Dermis blood vessel endothelial cell (primary cell): ENCODE measurements at places on chromosomes 11 and 22. TPM values are rescaled to one million over a fixed set of nuclear protein-coding genes. Genes with fewer than 3 reads are reported as not detected.

DNA sequence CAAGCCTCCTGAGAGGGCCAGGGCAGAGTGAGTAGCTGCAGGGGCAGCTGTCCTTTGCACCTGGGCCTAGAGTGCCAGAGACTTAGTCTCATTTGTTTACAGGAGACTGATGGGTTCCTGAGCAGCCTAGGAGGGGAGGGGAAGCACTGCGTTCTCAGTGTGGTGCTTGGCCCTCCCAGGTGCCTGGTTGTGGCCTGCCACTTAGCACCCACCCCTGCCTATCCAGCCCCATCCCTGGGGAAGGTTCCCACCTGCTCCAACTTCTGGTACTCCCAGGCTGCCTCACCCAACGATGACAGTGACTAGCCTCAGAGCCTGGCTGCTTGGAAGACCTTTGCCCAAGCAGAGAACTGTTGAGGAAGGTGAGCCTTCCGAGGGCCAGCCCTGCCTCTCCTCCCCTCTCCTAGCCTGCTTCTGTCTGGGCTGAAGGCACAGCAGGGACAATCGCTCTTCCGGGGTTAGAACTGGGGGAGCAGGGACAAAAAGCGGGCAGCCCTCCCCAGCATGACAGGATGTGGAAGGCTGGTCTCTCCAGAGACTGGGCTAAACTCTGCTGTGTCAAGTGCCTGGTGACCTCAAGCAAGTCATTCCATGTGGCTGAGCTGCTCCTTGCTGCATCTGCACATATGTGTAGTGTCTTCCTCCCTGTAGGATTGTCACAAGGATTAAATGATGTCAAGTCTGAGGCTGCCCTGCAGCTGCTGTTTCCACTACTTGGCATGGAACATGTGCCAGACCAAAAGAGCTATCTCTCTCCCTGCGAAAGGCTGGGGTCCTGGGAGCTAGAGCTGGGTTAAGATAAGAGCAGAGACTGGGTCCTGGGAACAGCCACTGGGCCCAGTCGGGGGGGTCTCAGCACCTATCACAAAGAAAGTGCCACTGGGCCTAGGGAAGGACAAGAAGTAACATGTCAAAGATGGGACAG is 9.9 kb downstream of the KCNQ1OT1 start:
- no peak for DNase-seq

GRCh38 chr22:31870890-31871289 is 73.4 kb upstream of the YWHAH start:
- DNase-seq: peak; percentile 93

GRCh38 chr11:67349928-67350465 is 3.3 kb downstream of the POLD4 start:
- no peak for DNase-seq

GRCh38 chr11:47248304-47248663 is 330 bp downstream of the ACP2 start:
- DNase-seq: no peak

GRCh38 chr11:92657226-92657625 is 312.2 kb upstream of the MTNR1B start:
- DNase-seq: no peak

DNA sequence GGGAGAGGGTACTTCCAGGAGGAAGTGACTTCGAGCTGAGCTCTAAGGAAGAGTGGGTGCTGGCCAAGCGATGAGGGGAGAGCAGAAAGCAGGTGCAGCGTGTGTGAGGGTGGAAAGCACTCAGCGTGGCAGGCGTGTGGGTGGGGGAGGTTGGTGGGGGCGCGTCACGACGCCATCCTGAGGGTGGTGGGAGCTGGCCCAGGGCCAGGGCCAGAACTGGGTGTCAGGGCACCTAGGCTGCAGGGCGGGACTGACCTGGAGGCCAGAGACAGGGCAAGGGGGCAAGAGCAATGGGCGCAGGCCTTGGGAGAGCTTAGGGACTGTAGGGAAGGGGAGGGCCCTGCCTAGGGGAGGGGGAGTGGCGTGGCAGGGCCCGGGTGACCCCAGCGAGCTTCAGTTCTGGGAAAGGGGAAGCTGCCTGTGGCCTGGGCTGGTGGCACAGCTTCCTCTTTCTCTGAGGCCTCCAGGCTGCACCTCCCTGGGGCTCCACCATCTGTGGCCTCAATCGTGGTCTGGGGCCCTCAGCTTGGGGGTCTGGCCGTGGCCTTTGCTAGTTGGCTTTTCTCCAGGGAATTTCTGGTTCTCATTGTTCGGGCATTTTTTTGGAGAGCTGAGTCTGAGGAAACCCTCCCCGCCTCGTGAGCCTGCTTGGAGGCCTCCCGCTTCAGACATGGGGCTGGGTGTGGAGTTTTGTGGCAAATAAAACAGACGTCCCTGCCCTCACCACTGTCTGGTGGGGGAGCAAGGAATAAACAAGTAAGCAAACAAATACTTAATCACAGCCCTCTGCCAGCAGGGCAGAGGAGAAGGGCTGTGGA is 8.9 kb downstream of the RELT start:
- peak; percentile 57 for DNase-seq

GRCh38 chr11:121460941-121461514 is 8.3 kb upstream of the SORL1-AS1 start:
- DNase-seq: no peak

DNA sequence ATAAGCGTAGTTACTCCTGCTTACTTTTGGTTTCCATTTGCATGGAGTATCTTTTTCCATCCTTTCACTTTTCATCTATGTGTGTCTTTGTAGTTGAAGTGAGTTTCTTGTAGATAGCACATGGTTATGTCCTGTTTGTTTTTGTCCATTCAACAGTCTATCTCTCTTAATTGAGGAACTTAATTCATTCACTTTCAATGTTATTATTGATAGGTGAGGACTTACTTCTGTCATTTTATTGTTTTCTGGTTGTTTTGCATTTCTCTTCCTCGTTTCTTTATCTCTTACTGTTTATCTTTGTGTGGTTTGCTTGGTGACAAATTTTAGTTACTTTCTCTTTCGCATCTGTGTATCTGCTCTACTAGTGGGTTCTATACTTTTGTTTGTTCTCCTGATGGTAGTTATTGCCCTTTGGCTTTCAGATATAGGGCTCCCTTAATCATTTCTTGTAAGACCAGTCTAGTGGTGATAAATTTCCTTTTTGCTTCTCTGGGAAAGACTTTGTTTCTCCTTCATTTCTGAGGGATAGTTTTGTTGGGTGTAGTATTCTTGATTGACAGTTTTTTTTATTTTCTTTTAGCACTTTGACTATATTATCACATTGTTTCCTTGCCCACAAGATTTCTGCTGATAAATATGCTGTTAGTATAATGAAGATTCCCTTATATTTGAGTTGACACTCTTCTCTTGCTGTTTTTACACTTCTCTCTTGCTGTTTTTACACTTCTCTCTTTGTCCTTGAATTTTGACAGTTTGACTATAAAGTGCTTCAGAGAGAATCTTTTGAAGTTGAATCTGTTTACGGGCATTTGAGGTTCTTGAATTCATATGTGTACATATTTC is 9.0 kb upstream of the RAG1 start:
- DNase-seq: no peak

GRCh38 chr11:61340979-61341378 is 8.0 kb downstream of the TKFC start:
- DNase-seq: no peak

- DNase-seq: no peak
These were observed 141.4 kb downstream of the FBXO7 start for GRCh38 chr22:32615874-32616564.

- no peak for DNase-seq
These were observed 87.0 kb upstream of the CLNS1A start for GRCh38 chr11:77724636-77725035.

- DNase-seq: peak; percentile 95
These were observed 79.2 kb upstream of the GRIK4 start for GRCh38 chr11:120432056-120433018.

- peak; percentile 68 for DNase-seq
These were observed 253.0 kb upstream of the CCDC179 start for GRCh38 chr11:23112987-23113886.

DNA sequence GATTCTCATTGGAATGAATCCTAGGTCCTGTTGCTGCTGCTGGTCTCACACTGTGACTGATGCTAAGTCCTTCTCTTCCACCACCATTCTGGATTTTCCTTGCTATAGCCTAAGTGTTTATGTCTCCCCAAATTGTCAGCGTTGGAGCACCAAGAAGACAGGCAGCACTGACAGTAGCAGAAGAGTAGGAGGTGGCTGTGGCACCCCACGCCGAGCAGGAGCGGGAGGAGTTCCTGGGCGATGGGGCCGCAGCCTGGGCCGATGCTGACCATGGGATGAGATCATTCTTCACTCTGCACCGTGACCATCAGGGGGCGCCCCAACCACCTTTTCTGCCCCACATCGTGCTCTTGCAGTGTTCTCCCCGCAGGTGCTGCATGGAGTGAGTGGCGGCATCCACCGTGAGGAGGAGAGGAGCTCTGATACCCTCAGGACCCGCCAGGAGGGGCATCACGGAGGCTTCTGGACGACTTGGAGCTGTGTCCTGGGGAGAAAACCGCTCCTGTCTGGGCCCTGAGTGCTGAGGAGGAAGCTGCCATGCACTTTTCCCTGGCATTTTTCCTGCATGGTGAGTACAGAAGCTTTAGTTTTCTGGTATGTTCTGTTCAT is 57.0 kb downstream of the LRRC74B start:
- peak; percentile 72 for DNase-seq

DNA sequence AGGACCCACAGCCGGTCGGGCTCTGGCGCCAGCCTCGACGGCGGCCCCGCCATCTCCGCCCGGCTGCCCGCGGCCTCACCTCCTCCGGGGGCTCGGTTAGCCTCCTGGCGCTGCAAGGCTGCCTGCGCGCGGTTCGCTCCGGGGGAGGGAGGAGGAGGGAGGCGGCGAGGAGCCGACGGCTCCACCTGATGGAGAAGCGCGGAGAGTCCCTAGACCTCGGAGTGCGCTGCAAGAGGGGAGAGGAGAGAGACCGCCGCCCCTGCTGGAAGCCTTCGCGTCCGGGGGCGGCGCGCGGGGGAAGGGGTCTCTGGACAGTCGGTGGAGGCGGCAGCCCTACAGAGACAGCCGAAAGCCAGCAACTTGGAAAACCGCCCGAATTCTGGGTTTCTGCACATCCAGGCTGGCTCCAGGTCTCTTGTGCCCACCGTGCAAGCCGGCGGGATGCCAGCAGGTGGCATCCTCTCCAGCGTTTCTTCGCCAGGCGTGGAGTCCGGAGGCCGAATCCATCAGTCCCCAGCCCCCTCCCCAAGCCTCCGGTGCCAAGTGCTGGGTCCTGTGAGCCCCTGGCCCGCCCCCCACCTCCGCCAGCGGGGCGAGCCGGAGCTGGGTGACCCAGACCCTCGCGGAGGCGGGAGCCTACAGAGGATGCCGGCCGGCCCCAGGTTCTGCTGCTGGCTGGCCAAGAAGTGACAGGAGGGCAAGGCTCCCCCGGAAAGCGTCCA is 2.9 kb upstream of the KIRREL3 start:
- DNase-seq: peak; percentile 3

- no peak for DNase-seq
These were observed 41.2 kb downstream of the IGLL5 start for GRCh38 chr22:22928666-22929380.

FGF3 gene
- not detected in 2 replicates for total RNA-seq

OR2AG2 gene
- total RNA-seq: not detected in 2 replicates

GRK3 gene
- total RNA-seq: 0.51 and 0.93 TPM in 2 replicates

CHST1 gene
- 15.7 and 23.1 TPM in 2 replicates for total RNA-seq

CDCA5 gene
- 4.4 and 17.5 TPM in 2 replicates for total RNA-seq
